ENCODE measurements at places on chromosomes 6 and 20.

GRCh38 chr20:58791286-58791685 lies 59.4 kb downstream of the GNAS-AS1 start:
- DNase-seq = no peak

- DNase-seq = peak; percentile 41
These were observed 200.5 kb downstream of the PLCB4 start for GRCh38 chr20:9269280-9269971.

DNA sequence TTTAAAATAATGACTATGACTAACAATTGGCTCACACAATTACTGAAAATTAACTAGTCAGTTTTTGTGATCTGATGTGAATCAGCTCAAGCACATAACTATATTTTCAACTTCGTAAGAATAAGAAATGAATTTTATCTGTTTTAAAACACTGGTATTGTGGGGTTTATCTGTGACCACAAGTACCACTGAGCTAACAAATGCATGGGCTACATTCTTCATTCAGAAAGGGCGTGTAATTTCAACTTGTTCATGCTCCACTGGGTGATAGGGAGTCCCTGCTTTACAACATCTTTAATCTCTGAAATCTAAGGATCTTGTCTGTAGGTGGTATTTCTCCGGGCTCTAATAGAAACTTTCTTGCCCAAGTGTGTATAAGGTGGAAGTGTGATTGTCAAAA lies 1311.5 kb upstream of the GJE1 start:
- DNase-seq = no peak

GRCh38 chr6:14128746-14129145 lies 11.2 kb downstream of the CD83 start:
- DNase-seq = no peak

GRCh38 chr6:87932361-87932760 lies 115.3 kb upstream of the SPACA1 start:
- DNase-seq = no peak

GRCh38 chr6:37985355-37985754 lies 165.8 kb downstream of the ZFAND3 start:
- no peak for DNase-seq

DNA sequence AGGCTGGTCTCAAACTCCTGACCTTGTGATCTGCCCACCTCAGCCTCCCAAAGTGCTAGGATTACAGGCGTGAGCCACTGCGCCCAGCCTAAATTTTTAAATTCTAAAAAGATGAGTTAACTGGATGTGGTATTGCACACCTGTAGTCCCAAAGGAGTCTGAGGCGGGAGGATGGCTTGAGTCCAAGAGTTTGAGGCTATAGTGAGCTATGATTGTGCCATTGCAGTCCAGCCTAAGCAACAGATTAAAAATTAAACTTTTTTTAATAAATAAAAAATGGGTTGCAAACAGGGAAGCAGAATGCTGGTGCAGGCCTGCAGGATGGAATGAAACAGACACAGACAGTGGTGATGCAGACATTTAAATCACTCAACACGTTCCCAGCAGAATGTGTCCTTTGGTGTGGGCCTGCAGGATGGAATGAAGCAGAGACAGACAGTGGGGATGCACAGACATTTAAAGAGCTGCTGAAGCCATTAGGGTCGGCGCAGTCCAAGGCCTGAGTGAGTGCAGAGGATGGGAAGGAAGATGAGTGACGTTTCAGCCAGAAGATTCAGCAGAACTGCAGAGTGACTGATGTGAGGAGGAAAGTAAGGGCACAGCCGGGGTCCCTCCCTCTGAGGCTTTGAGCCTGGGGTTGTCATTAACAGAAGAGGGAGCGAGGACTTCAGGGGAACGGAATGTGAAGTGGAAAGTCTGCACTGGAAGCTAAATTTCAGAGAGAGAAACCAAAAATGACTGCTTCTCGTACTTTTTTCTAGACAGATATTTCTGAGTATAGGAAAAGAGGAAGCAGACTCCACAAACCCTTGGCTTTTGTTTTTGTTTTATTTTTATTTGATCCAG lies 117.5 kb downstream of the RIN2 start:
- DNase-seq = peak; percentile 55

DNA sequence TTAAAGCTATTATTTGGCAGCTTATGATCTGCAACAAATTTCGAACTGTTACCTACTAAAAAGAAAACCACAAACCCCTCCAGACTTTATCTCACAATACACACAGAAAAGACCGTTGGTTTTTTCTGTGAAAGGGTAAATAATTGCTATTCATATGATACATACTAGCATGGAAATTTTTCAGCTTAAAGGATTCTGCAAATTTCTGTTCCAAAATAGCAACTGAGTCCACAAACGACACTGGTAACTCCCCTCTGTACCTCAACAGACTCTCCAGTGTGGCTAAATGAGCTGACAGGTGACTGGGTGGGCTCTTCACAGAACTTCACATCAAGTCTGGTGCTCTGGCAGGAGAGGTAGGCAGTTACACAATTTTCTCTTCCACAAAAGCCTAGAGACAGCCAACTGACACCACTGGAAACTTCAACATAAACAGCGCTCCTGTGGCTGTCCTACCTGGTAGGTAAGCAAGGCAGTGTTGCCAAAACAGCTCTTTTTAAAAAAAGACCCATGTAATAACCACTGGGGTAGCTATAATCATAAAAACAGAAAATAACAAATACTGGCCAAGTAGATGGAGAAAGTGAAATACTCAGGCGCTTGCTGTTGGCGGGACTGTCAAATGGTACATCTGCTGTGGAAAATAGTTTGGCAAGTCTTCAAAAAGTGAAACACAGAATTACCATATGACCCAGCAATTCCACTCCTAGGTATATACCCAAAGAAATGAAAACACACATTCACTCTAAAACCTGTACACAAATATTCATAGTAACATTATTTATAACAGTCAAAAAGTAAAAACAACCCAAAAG lies 37.8 kb downstream of the ELOVL5 start:
- DNase-seq = peak; percentile 25

DNA sequence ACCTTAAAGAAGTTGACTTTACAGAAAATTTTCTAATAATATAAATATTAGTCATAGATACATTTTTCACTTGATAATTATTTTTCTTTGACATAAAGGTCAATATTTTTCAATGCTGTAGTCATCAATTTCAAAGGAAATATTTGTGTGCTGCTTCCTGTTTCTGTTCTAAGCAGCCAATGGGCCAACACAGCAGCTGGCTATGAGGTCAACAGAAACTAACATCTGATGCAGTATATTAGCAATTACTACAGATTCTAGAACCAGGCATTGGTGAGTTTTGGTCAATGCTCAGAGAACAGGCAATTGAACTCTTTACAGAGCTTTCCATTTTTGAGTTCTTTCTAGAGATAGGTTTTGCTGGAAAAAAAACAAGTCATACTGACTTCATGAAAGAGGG lies 669.6 kb upstream of the NRSN1 start:
- DNase-seq = no peak

GRCh38 chr6:112822769-112823168 lies 475.6 kb downstream of the RFPL4B start:
- DNase-seq = no peak

DNA sequence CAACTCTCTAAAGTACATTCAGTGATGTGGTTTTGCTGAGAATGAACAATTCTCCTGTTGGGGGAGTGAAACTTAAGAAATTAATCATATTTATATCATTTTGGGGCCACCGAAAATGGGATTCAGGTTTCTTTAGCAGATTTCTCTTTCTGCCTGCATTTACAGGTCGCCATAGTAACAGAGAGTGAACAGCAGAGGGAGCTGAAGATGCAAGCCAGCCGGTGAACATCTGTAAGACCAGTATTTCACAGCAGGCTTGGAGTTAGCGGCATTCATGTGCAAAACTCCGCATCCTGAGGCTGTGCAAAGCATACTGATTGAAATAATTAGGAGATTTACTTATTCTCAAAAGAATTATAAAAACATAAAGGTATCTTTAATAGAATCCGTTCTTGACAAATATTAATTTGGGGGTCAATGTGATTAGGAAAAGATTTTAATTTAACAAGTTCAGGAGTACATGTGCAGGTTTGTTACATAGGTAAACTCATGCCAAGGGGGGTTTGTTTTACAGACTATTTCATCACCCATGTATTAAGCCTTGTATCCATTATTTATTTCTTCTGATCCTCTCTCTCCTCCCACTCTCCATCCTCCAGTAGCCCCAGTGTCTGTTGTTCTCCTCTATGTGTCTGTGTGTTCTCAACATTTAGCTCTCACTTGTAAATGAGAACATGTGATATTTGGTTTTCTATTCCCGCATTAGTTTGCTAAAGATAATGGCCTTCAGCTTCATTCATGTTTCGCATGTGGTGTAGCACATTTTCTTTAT lies 17.8 kb upstream of the HSF2 start:
- DNase-seq = peak; percentile 62

- DNase-seq = peak; percentile 9
These were observed 313.1 kb downstream of the TRDN start for GRCh38 chr6:123323452-123324329.
